NCI-H1092 treated with DMSO at 0.1 percent for 48 hours (cell line): ENCODE measurements at places on chromosomes 1 and 21.

DNA sequence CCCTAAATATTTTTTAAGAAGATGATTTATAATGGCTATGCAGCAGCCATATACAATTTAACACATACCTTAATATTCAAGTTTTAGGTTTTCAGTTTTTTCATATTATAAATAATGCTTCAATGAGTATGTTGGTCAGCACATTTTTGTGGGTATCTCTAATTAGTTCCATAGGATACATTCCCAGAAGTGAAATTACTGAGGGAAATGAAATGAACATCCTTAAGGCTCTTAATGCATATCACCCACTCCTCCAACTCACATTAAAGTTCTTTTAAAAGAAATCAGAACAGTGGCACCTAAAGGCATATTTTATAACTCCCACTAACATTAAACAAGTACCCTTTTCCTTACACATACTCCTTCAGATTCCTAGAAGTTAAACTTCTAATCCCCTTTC lies 56.1 kb downstream of the EYA3 start:
- no peak for DNase-seq

DNA sequence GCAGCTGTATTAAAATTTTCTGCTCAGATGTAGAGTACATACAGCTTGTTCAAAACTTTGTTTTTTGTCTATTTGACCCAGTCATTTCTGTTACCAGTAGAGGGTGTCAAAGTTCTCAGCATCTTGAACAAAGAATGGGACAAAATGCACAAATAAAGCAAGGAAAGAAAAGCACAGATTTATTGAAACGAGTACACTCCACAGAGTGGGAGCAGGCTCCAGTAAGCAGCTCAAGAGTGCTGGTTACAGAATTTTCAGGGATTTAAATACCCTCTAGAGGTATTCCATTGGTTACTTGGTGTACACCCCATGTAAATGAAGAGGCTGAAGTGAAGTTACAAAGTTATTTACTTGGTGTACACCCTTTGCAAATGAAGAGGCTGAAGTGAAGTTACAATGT lies 8.9 kb upstream of the PRMT6 start:
- no peak for DNase-seq

DNA sequence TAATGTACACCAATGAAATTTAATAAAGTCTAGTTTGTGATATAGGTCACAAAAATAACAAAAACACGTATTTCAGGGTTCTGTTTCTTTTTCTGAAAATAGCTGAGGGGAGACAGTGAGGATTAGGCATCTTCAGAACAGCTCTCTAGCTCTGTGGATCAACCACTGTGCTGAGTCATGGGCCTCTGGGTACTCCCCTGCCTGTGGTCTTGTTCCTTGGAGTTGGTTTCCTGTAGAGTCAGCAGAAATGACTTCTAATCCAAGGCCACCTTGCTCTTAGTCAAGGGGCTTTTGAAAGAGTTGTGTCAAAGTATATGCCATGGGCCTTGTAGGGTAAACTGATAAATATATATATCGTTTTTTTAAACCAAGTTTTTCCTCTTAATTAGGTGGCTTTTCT lies 141.8 kb upstream of the ZRANB2 start:
- no peak for DNase-seq

DNA sequence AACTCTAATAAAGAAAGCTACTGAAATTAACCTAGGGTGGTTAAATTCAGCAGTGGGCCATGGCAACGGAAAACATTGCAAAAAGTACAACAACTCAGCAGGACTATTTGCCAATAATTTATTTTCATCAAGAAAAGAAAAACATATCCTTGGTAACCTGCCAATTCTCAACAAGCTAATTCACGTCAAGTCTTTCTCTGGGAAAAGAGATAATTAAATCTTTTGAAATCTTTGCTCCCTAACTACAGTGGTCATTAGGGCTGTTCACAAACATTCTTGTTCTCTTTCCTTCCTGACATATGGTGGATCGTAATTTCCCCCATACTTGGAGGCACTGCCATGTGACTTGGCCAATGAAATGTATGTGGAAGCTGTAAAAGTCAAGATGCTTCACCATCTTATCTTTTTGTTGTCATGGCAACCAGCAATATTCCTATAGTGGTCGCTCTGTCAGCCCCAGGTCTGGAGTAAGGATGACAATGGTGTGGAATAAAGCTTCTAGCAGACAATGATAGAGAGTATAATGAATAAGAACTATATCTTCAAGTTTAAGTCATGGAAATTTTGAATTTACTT lies 29.6 kb upstream of the ZNF326 start:
- no peak for DNase-seq

DNA sequence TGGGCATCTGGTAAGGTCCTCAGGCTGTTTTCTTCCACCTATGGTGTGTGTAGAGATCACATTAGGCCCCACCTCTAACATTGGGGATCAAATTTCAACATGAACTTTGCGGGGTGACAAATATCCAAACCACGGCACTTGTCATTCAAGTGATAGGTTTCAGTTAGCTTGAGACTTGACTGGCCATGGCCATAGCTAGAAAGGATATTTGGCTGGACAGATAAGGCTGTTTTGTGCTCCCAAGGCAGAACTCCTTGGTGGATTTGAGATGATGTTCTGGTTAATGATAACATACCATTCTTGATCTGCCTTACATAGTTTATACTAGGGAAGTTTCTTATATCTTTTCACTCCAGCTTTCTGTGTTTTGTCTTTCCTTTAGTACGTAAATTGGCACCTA lies 48.5 kb downstream of the CELF3 start:
- DNase-seq = no peak

DNA sequence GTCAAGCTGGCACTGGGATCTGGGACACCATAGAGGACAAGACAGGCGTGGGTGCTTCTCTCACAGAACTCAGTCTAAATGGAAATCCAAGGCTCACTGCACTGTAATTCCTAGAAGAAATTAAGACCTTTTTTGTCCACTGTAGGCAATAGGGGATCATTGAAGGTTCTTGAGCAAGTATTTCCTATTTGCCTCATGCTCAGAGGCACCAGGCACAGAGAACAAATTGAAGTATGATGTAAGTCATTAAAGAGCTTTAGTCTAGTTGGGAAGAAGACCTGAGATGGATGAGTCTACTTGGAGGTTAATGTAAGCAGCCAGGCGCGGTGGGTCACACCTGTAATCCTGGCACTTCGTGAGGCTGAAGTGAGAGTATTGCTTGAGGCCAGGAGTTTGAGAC lies 34.6 kb downstream of the EIF2D start:
- no peak for DNase-seq

GRCh38 chr1:78511334-78511733 lies 20.6 kb downstream of the PTGFR start:
- DNase-seq = no peak

- no peak for DNase-seq
Observed at GRCh38 chr1:68938051-68938666, 441.3 kb upstream of the DEPDC1 start.
